ENCODE measurements at places on chromosomes 1 and 21.

- peak; percentile 56 for DNase-seq
Observed at GRCh38 chr1:27004471-27005165, 8.0 kb downstream of the TENT5B start.

DNA sequence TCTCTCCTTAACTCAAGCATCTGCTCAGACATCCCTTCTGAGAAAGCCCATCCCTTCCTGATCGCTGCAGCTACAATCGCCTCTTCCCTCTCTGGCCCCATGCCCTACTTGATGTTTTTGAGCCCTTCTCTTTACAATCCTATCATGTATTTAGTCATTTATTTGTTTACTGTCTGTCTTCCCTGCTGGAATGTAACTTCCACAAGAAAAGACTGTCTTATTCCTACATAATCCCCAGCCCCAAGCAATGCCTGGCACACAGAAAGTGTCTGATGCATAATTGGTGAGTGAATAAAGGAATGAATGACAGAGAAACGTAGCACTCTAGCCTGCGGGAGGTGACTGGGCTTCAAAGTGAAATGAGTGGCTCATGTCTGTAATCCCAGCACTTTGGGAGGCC lies 25.4 kb downstream of the ECE1 start:
- no peak for DNase-seq

- DNase-seq: no peak
Observed at GRCh38 chr1:41236781-41237180, 5.3 kb downstream of the SCMH1 start.

DNA sequence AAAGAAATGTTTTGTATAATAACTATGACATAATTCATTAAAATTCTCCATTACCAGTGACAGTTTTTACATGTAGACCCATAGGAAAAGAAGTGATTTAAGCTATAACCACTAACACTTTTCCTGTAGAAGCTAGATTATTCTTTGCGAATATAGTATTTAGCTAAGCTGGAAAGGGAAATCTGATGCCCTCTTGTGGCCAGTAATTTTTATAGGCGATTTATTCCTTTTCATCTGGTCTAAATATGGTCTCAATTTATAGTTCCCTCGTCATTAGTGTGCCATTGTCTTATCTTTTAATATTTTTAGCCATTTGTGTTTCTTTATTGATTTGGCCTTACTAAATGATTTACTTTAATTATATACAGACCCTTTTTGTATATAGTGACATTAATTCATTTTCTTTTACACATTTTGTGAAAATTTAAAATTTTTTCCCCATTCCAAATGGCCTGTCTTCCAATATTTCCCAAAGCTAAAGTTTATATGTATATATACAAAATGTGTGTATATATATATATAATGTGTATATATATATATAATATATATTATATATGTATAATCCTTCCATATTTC lies 26.7 kb downstream of the BTG3 start:
- DNase-seq: no peak

DNA sequence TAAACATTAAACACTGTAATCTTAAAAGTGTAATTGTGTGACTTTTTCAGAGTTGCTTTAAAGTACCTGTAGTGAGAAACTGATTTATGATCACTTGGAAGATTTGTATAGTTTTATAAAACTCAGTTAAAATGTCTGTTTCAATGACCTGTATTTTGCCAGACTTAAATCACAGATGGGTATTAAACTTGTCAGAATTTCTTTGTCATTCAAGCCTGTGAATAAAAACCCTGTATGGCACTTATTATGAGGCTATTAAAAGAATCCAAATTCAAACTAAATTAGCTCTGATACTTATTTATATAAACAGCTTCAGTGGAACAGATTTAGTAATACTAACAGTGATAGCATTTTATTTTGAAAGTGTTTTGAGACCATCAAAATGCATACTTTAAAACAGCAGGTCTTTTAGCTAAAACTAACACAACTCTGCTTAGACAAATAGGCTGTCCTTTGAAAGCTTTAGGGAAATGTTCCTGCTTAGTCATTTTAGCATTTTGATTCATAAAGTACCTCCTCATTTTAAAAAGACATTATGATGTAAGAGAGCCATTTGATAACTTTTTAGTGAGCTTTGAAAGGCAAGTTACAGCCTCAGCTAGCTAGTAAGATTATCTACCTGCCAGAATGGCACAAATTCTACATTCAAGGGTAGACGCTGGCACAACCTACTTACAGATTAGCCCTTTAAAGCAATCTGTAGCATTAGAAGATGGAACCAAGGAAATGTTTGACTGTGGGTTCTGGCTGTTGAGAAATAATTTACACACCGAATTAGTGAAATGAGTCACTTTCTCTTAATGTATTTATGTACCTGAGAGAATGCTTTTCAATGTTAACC lies 9.4 kb downstream of the SOD1 start:
- DNase-seq: no peak

DNA sequence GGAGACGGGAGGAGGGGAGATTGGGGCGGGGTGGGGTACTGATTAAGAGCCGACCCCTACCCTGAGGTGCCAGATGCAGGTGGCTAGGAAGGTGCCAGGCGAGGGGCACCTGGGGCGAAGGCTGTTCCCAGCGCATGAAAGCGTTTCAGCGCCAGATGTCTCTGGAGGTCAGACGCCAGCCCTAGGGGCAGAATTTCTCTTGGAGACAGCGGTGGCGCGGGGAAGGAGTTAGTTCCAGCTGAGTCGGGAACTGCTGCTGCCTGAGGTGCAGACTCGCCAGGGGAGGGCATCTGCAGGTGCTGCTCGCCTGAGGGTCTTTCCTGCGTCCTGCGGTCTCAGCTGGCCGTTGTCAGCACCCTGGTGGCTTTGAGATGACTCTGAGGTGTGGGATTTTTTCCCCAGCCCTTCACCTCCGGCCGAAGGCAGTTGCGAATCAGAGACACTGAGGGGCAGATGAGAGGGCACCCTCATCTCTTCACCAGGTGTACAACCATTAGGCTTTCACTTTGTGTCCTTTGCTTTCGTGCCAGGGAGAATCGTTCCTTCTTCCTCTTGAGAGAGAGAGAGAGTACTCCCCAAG lies 539 bp downstream of the CGN start:
- peak; percentile 42 for DNase-seq

- DNase-seq: no peak
Observed at GRCh38 chr1:68751723-68752122, 254.8 kb upstream of the DEPDC1 start.

DNA sequence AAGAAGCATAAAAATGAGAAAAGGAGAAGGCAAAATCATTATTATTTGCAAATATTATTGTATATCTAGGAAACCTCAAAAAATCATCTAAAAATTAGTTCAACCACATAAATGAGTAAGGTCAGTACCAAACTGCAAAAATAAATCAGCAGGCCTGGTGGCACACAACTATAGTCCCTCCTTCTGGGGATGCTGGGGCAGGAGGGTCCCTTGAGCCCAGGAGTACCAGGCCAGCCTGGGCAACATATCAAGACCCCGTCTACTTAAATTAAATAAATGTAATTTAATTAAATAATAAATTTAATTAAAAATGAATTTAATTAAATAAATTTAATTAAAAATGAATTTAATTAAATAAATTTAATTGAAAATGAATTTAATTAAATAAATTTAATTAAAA lies 40.3 kb upstream of the TRIM67 start:
- no peak for DNase-seq

GRCh38 chr21:29431680-29432079 lies 133.0 kb downstream of the BACH1 start:
- no peak for DNase-seq

DNA sequence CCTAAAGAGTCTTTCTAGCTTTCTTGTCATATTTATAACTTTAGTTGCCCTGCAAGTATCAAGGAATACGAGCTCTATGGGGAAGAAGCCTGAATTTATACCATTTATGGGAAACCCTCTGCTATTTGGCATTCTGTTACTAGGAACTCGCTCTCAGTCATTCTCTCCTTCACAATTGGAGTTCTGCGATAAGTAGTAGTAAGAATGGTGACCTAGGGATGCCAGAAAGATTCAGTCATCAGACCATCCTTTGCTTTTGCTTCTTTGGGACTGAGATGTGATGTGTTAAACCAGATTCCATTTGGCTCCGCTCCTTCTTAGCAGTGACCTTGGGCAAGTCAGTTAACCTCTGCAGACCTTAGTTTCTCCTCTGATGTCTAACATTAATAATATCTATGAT lies 256.5 kb downstream of the FGGY start:
- no peak for DNase-seq

GRCh38 chr1:201248721-201249559 lies 34.4 kb upstream of the PKP1 start:
- DNase-seq: no peak

- no peak for DNase-seq
Observed at GRCh38 chr1:111602302-111602701, 17.3 kb upstream of the RAP1A start.

GRCh38 chr21:27646691-27647090 lies 679.8 kb upstream of the ADAMTS5 start:
- DNase-seq: no peak

GRCh38 chr1:3312310-3312897 lies 142.1 kb upstream of the ARHGEF16 start:
- DNase-seq: no peak

GRCh38 chr21:45418301-45419071 lies 13.5 kb downstream of the COL18A1 start:
- DNase-seq: no peak

- no peak for DNase-seq
Observed at GRCh38 chr1:53420341-53420740, 38.9 kb upstream of the DMRTB1 start.

GRCh38 chr1:220748089-220748934 lies at the start of gene MTARC2:
TSS of gene MTARC2 (plus strand) at chr1:220748322. CDS start at chr1:220748532, 210 bp downstream.
- no peak for DNase-seq

DNA sequence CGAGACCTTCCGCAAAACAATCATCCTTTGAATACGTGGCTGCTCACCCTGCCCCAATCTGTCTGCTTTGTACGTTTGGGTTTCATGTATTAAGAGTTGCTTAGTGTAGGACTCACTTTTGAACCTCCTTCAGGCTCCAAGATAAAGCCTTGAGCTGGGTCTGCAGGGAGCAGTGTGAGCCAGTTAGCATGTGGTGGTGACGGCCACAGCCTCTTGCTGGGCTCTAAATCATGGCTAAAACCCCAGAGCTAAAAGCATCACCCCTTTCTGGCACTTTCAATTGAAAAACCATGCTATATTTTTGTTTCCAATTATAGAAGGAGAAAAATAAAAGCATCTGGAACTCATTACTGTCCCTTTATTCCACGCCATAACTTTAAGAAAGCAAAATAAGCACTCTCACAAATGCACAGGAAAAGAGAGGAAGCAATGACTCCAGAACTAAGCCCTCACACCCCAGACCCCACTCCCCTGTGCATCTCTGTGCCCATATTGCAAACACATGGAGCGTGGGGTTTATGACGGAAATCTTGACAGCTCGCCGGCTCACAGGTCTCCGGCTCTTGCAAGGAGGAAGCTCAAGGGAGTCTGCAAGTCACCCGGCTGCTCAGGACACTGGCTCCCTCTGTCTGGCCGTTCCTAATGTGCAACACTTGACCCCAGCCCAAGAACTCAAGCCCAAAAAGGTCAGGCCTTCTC lies 135.5 kb downstream of the MIS18A start:
- DNase-seq: no peak

GRCh38 chr1:24708938-24709337 lies 36.3 kb upstream of the CLIC4 start:
- DNase-seq: no peak

DNA sequence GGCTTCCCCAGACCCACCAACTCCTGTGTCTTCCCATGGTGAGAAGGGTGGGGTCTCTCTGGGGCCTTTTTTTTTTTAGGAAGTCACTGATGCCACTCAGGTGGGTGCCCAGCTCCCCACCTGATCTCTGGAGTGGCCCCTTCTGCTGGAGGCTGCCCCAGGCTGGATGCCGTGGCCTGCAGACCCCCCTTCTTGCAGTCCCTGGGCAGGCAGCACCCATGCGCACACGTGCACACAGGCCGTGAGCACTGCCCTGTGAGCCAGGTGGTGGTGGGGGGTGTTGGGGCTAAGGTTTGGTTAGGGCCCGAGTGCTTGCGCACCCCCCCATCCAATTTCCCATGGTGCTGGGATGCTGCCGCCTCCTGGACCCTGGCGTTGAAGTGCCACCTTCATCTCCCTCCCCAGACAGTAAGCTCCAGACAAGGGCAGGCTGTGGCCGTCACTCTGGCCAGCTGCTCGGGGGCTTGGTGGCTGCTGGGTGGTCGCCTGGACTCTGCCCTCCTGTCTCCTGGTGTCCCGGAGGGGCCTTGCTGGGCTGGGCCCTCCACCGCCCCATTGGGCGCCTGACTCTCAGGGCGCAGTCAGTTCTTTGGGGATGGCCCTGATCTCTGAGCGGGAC lies 50.6 kb downstream of the SKI start:
- DNase-seq: no peak

DNA sequence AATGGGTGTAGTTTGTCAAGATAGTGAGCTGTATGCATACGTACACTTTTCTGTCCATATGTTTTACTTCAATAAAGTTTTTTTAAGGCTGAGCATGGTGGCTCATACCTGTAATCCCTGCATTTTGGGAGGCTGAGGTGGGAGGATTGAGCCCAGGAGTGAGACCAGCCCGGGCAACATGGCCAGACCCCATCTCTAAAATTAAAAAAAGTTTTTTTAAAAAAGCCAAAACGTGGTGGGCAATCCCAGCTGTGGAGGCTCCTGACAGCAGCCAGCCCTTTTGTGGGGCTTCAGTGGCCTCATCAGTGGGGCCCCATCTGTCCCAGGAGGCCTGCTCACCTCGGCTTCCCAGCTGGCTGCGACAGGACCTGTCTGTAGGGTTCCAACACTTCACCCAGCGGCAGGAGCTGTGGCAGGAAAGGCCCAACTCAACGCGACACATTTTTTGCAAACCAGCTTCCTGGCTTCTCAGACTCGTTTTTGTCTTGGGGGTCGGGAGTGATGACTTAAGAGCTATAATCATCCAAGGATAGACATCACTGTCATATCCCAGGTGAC lies 56.9 kb upstream of the LBR start:
- DNase-seq: no peak

- DNase-seq: no peak
Observed at GRCh38 chr1:53508991-53509666, 49.9 kb downstream of the DMRTB1 start.

All from GM20000 (cell line).